Aorta (tissue), 5 donors: ENCODE measurements at places on chromosomes 5 and 9. TPM values are rescaled to one million over a fixed set of nuclear protein-coding genes. Genes with fewer than 3 reads are reported as not detected.

Gene GABRA1
- total RNA-seq, result not detected

Gene TPPP
- total RNA-seq, result 9.8 TPM

GRCh38 chr5:150670275-150670947, 9.4 kb downstream of the MYOZ3 start:
- DNase-seq, result no peak

Gene CCDC152
- total RNA-seq, result 0.78 TPM

DNA sequence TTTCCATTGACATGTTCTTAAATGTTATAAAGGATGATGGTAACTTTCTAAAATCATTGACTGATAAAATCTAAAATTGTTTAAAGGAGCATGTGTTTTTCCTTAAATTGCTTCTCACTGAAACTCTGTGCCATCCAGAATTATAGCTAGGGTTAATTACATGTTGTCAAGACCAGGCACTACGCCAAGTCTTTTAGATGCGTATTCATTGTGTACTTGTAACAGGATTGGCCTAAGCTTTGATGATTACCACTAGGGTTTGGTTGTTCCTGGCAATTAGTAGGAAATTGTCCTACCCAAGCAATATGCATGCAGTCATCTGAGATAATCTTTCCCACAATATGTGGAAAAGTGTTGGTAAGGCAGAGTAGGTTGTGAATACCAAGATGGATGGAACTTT, 43.8 kb downstream of the PRKACG start:
- DNase-seq, result no peak

GRCh38 chr5:143509758-143510221, 106.3 kb upstream of the NR3C1 start:
- DNase-seq, result no peak

Gene ABCA1
- total RNA-seq, result 44.7 TPM
